ENCODE measurements at places on chromosomes 5 and 9. TPM values are rescaled to one million over a fixed set of nuclear protein-coding genes. Genes with fewer than 3 reads are reported as not detected.

DNA sequence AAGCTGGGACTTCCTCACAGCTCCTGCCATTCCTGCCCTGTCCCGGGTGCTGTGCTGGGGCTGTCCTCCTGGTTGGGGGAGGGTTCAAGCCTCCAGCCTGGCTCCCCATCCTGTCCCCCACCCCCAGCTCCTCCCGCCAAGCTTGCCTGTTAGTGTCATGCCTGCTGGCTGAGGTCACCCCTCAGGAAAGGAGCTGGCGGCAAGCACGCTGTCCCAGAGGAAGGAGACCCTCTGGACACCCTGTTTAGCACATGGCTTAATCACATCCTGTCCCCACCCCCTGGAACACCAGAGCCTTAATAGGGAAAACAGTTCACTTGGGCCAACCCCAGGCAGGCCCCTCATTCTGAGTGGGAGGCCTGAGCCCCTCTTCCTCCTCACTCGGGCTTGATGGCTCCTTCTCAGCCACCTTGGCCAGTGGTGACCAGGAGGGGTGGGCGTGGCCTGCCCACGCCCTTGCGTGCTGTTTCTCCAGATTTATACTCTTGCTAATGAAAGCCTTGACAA is 9.2 kb upstream of the PHYHD1 start:
- no peak for DNase-seq
- H3K4me1 ChIP-seq, result peaks cover 22% of the 10 kb centered on the region
- H3K27ac ChIP-seq, result peak overlapping the region; percentile 73
- no peaks in the 10 kb centered on the region for H3K27me3 ChIP-seq
- peaks cover 53% of the 10 kb centered on the region for H3K36me3 ChIP-seq
- no peak overlapping the region for H3K4me3 ChIP-seq

GRCh38 chr5:95956021-95956899 is 5.4 kb downstream of the ELL2 start:
- no peak for DNase-seq
- no peak overlapping the region for H3K4me3 ChIP-seq
- peaks cover 18% of the 10 kb centered on the region for H3K4me1 ChIP-seq
- peaks cover 12% of the 10 kb centered on the region for H3K27me3 ChIP-seq
- H3K27ac ChIP-seq, result no peak overlapping the region

- H3K4me1 ChIP-seq, result no peaks in the 10 kb centered on the region
- no peak overlapping the region for H3K27ac ChIP-seq
- DNase-seq, result no peak
- H3K36me3 ChIP-seq, result peaks cover 20% of the 10 kb centered on the region
- no peak overlapping the region for H3K4me3 ChIP-seq
- H3K27me3 ChIP-seq, result no peaks in the 10 kb centered on the region
These were observed 69.6 kb upstream of the PRRC1 start for GRCh38 chr5:127447827-127448226.

DNA sequence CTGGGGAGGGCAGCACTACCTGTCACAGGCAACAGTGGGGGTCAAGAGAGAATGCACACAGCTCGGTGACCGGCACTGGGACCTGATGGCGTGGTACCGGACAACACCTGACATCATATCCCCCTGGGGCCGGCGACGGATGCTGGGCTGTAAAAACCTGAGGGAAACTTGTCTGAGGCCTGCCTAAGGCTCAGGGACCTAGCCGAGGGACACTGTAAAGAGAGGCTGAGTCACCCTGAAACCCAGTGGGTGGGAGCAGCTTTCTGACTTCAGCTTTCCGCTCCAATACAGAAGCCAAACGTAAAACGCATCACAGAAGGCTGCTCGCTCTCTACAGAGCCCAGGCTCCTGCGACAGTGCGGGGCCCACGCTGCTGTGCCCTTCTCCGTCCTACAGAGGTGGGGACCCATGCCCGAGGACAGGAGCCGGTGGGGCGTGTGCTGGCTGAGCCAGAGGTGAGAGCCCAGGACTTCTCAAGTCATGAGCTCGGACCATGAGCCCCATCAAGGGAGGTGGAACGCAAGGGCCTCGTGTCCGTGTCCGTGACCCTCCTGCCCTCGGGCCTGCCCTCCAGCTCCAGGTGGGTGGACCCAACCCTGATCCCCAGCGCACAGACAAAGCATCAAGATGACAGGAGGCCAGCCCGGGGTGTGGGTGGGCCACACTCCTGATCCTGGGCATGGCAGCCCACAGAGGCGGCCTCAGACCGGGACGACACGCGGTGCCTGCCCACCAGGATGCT is 5.3 kb downstream of the RALGDS start:
- H3K27me3 ChIP-seq, result no peaks in the 10 kb centered on the region
- no peaks in the 10 kb centered on the region for H3K36me3 ChIP-seq
- DNase-seq, result no peak

DNA sequence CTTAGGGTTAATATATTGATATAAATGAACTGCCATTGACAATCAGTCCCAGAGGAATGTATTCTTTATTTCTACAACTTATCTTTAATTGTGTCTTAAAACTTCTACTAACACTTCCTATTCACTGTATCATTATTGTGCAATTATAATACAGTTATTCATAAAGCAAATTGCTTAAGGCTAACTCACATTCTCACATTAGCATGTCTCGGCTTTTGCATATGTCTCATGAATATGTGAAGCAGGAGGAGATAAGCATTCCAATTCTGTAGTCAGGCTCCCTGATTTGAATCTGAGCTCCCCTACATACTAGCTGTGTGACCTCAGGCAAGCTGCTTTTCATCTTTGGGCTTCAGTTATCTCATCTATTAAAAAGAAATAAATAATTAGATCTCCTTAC is 45.4 kb downstream of the PLGRKT start:
- DNase-seq, result no peak
- no peaks in the 10 kb centered on the region for H3K36me3 ChIP-seq
- H3K27me3 ChIP-seq, result no peaks in the 10 kb centered on the region
- no peak overlapping the region for H3K4me3 ChIP-seq
- no peak overlapping the region for H3K27ac ChIP-seq

DNA sequence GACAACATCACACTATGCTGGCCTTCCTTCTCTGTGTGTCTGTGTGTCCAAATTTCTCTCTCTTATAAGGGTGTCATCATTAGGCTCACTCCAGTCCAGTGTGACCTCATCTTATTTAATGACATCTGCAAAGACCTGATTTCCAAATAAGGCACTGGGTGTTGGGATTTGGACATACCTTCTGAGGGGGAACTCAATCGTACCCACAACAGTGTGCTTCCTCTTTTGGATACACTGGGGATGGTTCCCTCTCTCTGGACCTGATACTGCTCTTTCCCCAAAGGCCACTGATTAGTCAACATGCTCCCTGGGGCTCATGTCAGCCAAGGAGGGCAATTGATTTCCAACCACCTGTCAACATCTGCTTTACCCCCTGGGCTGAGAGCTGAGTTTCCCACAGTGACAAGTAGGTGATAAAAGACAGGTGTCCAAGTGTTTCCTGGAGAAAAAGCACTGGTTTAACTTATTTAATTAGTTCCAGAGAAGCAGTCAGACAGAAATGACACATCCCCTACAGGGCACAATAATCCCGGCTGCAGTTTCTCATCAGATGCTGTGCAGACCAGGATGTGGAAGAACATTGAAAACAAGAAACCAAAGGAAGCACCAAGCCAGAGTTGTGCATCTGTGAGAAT is 17.8 kb upstream of the CEP72 start:
- no peaks in the 10 kb centered on the region for H3K36me3 ChIP-seq
- no peaks in the 10 kb centered on the region for H3K4me1 ChIP-seq
- DNase-seq, result no peak
- H3K27me3 ChIP-seq, result no peaks in the 10 kb centered on the region

Gene ENTREP1
- total RNA-seq, result 25.0 TPM

Gene MAMDC2
- 15.3 TPM for total RNA-seq

Gene CHMP5
- total RNA-seq, result 47.3 TPM

Gene FAT2
- 0.30 TPM for total RNA-seq

All from H1 (cell line).